ENCODE measurements at places on chromosomes 2 and 18. TPM values are rescaled to one million over a fixed set of nuclear protein-coding genes. Genes with fewer than 3 reads are reported as not detected.

DNA sequence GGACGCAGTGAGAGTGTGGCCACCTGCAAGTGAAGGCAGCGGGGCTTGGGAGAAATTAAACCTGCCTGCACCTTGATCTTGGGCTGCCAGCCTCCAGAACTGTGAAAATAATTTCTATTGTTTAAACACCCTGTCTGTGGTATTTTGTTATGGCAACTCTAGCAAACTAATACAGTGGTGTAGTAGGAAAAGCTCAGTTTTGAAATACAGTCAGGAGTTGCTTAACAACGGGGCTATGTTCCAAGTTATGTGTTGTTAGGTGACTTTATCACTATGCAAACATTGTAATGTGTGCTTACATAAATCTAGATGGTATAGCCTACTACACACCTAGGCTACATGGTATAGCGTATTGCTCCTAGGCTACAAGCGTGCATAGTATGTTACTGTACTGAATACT, 93.4 kb upstream of the FN1 start:
- peak; percentile 40 for DNase-seq

GRCh38 chr18:10681581-10682367, 155.9 kb downstream of the NAPG start:
- DNase-seq: no peak

- DNase-seq: no peak
These were observed 90.4 kb downstream of the NUP35 start for GRCh38 chr2:183214680-183215079.

GRCh38 chr2:133652398-133652797, 84.1 kb upstream of the NCKAP5 start:
- DNase-seq: no peak

GRCh38 chr2:3324404-3325281, 53.0 kb downstream of the EIPR1 start:
- DNase-seq: no peak

KATNAL2 gene
- 0.33 TPM for total RNA-seq

CD207 gene
- not detected for total RNA-seq

- DNase-seq: no peak
These were observed 167.0 kb upstream of the RPRM start for GRCh38 chr2:153645599-153645998.

TUBB8B gene
- total RNA-seq: not detected

DNA sequence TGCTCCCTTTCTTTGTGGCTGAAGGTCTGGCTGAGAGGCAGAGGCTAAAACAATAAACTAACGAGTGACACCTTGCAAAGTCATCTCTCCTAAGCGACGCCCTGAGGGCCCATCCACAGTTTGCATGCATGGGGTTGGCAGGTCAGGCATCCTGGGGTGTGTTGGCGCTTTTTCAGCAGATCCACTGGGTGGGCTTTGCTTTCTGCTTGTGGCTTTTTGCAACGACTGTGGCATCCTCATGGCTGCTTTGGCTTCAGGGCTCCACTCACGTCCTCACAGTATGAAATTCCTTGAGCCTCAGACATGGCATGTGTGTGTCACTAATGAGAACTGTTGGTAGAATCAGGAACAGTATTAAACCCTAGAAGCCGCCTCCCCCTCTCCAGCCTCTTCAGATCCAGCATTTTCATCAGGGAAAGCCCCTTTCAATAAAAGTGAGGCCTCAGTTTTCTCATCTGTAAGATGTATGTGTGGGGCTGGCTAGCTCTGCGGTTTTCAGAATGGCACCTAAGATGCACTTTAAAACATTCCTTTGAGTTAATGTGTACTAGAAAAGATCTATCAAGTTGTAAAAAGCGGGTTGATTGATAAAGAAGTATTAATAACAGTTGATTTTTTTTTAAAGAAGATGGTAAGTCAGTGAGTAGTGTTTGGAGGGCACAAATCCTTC, 72.5 kb downstream of the SH3BP4 start:
- no peak for DNase-seq

NYAP2 gene
- total RNA-seq: not detected

DNA sequence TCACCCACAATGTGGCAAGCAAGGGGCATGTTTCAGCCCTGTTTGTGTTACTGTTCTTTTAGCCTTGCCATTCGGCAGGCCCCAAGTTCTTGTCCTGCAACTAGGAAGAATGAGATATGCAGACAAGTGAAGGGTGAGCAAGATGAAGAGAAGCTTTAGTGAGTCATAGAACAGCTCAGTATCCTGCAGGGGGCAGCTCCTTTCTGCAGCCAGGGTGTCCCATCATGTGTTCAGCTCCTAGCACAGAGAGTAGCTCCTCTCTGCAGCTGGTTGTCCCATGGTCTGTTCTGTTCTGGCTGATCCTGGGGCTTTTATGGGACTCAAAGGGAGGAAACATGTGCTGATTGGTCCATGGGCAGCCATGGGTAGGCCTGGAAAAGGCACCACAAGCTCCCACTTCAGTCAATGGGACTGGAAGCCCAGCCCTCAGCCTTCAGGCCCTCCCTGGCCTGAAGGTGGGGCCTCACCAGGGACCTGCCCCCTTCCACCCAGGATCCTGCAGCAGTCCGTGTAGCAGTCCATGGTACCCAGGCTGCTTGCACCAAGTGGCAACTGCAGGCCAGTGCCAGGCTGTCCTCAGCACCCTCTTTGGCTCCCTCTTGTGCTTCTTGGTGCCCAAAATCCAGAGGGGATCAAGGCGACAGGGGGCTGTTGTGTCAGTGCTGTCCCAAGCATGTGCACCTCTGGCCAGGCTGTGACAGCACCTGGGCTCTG, 326.4 kb downstream of the NR4A2 start:
- no peak for DNase-seq

GRCh38 chr18:50172367-50172766, 22.6 kb downstream of the MYO5B start:
- no peak for DNase-seq

- no peak for DNase-seq
These were observed 8.8 kb downstream of the PPP1R7 start for GRCh38 chr2:241159116-241159515.

- DNase-seq: no peak
These were observed 645.3 kb upstream of the RAB6C start for GRCh38 chr2:129334128-129334527.

CRYBA2 gene
- total RNA-seq: not detected

RTTN gene
- total RNA-seq: 10.6 TPM

GRCh38 chr2:186842373-186842772, 6.6 kb downstream of the ZSWIM2 start:
- DNase-seq: no peak

AQP12A gene
- not detected for total RNA-seq

GRCh38 chr18:46398005-46398404, 259.0 kb downstream of the LOXHD1 start:
- no peak for DNase-seq

GRCh38 chr18:44691148-44691925, 10.6 kb downstream of the SETBP1 start:
- DNase-seq: no peak

All from pulmonary artery endothelial cell (primary cell).